Natural killer cell (primary cell): ENCODE measurements at places on chromosomes 12 and 14.

GRCh38 chr12:3329361-3329760 is 161.6 kb upstream of the PRMT8 start:
- DNase-seq: no peak

DNA sequence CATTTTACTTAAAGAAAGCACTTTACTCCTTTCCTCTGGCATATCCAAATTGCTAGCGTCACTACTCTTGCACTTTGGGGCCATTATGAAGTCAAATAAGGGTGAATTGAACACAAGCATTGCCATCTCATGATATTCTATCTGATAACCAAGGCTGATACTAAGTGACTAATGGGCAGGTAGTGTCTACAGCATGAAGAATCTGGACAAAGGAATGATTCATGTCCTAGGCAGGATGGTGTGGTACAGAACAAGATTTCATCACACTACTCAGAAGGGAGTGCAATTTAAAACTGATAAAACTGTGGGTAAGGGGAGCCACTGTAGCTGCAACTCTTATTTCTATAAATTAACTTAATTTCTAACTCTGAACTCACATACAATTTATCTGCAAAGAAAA is 7.7 kb upstream of the SLC6A15 start:
- DNase-seq: no peak

DNA sequence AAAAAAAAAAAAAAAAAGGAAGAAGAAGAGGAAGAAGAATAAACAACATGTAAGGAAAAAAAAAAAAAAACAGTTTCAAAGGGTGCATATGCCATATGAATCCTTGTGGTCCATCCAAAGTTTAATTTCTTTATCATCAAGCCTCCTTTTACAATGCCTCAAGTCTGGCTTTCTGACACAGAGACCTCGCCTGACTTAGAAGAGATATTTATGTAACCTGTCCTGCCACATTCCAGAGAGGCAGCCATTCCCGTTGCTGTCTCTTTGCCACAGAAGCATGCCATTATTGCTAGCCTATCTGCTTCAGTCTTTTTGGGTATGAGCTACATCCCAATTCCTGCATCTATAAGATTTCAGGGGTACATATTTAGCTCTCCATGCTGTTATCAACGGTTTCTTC is 596.7 kb upstream of the ATP2B1 start:
- no peak for DNase-seq

DNA sequence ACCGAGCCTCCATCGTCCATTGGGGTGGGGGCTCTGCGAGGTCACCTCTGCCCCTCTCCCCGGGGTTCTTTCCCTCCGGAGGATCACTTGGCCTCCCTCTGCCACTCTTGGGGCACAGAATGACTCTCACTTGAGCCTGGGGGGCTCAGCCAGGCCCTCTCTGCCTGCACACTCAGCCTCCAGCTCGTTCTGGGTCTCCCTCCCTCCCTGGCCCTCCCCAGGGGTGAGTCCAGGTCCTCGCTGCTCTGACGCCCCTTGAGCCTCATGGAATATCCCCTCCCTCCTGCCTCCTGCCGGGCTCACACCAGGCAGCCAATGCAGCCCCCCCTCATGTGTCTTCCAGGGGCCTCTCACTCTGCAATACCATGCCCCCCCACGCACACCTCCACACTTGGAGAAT is 17.7 kb upstream of the SFSWAP start:
- DNase-seq: no peak
